Kidney epithelial cell (primary cell): ENCODE measurements at places on chromosomes 12 and 14.
A peak's percentile ranks its signal among the peaks of the same experiment; 100 is the strongest.

DNA sequence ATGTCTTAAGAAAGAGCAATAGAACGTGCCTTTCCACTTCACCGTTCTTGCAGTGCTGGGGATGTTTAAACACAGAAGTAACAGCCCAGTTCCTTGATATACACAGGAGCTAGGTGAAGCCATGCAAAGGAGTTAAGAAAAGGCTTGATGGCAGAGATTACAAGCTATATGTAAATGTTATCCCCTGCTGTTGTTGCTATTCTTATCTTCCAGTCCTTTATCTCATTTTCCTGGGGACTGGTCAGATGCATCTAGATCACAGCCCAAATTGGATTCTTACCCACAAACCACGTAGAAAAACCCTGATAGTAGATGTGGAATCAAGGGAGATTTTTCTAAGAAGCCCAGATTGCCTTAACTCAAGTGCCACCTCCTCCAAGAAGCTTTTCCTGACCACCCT, 5.5 kb downstream of the ASCL1 start:
- no peak for DNase-seq

DNA sequence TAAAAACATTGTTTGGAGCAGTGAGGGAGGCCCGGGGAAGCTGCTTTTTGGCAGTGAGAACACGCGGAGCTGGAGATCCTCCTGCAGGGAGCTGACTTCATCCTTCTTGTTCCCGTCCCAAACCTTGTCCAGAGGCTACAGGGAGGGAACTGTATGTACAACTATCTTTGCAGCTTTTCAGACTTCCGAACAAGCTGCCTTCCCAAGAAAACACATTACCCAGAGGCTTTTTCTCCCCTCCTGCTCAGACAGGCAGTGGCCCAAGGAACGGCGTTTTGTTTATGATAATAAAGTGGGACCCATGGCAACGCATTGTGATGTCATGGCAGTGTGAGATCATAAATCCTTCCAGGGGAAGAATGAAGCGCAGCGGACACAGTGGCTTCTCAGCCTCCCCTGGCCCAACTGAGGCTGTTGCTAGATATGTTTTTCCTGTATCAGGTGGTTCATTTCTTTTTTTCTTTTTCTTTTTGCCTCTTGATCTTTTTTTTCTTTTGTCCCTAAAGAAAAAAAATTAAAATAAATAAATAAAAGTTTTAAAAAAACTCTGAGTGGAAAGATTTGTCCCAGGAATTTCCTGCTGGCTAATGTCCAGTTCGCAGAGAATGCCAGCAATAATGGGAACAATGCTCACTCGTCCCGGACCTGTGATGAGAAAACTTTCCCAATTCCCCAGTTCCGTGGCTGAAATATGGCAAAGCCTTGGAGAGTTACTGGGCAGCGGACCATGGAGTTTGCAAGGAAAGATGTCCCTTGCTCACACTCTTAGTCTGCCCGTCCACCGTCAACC, 103.4 kb upstream of the MAP1LC3B2 start:
- DNase-seq: peak; percentile 82

DNA sequence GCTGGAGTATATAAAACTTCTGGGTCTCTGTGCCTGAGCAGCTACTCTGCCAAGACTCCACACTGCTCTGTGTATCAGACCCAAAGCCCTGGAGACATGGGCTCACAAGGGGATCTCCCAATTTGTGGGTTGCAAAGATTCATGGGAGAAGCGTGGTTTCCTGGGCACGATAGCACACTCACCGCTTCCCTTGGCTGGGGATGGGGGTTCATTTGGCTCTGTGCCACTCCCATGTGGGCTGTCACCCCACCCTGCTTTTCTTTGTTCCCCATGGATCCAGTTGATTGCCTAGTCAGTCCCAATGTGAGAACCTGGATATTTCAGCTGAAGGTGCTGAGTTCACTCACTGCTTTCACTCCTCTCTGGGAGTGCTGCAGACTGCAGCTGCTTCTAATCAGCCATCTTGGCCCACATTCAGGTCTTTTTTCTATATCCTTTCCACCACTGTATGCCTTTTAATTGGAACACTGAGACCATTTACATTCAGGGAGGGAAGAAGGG, 40.0 kb upstream of the PCNX4 start:
- DNase-seq: no peak

DNA sequence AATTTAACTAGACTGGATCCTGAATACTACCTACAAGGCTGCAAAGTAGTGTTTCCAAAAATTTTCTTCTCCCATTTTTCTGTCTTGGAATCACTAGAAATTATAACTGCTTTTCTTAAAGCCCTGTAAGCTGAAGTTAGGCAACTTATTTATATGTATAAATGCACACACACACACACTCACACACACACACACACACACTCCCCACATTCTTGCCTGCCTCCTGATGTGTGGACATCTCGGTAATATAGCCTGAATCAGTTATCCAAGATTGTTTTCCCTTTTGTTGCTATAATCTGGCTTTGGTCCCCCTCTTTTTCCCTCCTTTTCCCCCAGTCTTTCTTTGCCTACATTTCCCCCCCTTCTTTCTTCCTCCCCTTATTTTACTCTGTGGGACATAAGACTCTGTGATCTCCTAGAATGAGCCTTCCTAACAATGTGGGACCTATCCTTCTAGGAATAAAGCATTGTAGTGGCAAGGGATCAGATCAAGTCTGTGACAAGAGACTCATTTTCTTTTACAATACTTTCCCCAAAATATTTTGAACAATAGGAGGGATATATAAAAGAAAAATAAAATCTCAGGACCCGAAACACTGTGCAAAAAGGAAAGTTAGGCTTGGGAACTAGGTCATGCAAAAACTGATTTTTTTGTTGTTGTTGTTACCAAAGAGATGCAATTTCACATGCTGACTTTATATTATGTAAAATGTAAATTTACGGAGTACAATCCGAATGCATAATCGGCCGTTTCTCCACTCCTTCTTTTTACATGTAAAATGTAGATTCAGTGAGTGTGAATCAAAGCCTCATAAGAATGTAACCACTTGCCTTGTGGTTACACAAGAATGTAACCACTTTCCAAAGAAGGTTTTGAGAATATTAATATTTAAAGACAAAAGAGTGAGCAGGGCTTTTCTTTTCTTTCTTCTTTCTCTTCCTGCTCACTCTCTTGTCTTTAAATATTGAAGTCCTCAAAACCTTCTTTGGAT, 26.3 kb upstream of the CD69 start:
- DNase-seq: no peak

DNA sequence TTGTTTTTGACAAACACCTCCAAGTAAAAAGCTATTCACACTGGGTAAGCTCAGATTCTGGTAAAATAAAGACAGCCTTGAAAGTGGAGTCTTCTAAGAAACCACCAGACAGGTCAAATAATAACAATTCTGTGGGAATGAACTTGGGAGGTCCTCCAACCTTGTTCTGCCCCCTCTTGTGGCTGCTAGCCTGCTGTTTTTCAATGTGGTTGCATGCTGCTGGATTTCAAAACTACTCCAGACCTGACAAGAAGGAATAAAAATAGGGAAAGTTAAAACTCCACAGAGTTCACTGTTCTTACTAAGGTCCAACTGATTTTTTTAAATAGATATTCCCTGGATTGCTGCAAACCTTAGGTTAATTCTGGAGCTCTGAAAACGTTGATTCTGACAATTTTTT, 32.2 kb upstream of the RIN3 start:
- DNase-seq: no peak
